NCI-H1417 treated with DMSO at 0.1 percent for 48 hours (cell line): ENCODE measurements at places on chromosomes 7 and 10.

GRCh38 chr7:55965100-55965470 lies 700 bp downstream of the NIPSNAP2 start:
- no peak for DNase-seq

DNA sequence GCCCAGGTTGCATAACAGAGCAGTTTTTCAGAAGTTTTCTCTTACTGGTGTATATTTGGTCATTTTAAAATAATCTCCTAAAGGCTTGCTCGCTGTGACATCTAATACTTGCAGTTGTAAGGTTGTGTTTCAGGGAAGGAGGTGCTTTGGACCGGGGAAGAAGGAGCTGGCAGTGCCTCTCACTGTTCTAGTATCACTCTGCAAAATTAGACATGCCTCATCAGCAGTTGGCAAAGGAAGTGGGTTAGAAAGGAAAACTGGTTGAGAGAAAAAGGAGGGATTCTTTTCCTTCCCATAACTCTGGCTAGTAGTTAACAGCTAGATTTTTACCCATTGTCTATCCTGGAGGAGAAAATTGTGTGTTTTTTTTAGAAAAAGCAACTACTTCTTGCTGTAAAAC lies 34.8 kb downstream of the CUL1 start:
- DNase-seq: no peak

DNA sequence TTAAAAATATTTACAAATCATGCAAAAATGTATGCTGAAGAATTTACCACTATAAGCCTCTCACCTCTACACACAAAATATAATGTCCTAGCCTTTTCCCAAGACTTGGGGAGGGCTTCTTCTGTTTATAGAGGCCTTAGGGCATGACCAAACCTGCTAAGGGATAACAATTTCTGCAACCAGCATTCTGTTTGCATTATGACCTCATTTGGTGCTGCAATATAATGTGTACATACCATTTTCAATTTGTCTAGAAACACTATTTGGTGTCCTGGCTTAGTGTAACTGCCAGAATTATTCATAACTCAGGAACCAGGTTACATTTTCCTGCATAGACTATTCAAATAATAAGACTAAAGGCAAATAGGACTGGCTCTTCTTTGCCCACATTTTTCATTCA lies 446.6 kb upstream of the SORCS1 start:
- DNase-seq: no peak

DNA sequence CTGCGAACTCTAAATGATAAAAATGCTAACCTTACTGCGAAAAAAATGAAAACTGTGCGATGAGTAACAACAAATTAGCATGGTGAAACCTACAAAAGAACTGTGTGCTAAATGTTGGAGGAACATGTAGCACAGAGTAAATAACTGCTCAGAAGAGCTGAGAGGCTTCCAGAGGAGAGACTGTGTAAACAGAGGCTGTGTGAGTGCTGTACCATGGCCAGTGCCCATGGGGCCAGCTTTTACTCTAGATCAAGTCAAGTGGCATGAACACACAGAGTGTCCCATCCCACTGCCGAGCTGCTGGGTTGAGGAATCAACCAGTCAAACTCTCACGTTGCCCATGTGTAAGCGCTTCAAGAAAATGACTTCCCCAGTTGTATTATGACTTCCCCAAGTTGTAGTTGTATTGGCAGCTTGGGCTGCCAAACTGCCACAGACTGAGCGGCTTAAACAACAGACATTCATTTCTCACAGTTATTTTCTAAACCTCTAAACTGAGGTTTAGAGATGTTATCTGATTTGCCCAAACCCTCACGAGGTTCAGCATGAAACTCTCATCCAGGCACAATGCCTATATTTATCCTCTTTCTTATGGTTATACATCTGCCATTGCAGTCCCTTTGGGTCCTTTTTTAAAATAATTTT lies 270.7 kb downstream of the ABCA13 start:
- no peak for DNase-seq

DNA sequence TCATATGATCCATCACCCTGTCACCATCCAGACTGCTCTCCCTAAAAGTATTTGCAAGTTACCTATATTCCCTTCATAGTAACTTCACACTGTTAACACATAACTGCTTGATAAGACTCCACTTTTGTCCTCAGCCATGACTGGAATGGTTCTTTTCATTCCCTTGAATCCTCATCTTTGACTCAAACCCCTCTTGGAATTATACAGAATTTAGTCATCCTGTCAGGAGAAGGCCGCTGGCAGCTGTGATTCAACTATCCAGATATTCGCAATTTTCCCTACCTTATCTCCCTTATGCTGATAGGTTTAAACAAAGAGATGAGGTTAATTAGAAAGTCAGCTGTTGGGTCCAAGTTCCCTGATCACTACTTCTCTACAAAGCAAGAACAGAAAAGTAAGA lies 143.0 kb upstream of the HPS1 start:
- no peak for DNase-seq

DNA sequence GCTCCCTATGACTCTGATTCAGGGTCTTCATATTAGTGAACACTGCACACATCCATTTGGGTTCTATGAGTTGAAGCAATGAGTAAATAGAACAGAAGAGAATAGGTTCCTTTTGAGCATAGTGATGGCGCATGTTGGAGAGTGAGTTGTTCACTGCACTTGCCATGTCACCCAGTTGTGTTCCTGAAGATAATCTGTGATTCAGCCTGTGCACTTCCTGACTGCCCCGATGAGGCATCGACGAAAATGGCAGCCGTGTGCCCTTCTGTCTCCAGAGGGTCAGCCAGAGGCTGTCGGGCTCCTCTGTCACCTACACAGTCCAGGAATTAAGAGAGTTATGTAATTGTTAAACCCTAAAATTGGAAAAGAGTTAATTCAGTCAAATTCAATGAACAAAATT lies 94.7 kb downstream of the GALNT11 start:
- DNase-seq: no peak

GRCh38 chr7:128389085-128389617 lies 20.6 kb downstream of the IMPDH1 start:
- DNase-seq: no peak

DNA sequence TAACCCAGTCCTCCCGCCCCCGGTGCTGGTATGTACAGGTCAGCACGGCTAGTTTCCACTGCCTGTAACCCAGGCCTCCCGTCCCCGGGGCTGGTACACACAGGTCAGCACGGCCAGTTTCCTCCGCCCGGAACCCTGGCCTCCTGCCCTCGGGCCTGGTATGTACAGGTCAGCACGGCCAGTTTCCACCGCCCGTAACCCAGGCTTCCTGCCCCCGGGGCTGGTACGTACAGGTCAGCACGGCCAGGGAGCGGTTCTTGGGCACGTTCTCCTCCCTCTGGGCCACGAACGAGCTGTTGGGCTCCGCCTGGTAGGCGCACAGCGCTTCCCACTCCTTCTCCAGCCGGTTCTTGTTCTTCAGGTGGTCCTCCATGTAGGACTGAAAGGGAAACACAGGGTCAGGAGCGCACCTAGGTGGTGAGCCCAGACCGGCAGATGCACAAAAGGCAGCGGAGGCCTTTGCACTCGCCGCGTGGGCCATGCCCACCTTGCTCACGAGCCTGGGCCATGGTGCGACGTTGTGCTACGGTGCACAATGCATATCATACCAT lies 284.4 kb downstream of the DNAJB6 start:
- DNase-seq: no peak

- no peak for DNase-seq
These were observed 13.1 kb downstream of the CASP2 start for GRCh38 chr7:143300959-143301935.

GRCh38 chr10:29227201-29227600 lies 61.7 kb upstream of the LYZL1 start:
- no peak for DNase-seq

- DNase-seq: no peak
These were observed 21.3 kb downstream of the SRPK2 start for GRCh38 chr7:105367458-105367857.

- no peak for DNase-seq
These were observed 220.3 kb downstream of the ARL4A start for GRCh38 chr7:12907774-12908173.

DNA sequence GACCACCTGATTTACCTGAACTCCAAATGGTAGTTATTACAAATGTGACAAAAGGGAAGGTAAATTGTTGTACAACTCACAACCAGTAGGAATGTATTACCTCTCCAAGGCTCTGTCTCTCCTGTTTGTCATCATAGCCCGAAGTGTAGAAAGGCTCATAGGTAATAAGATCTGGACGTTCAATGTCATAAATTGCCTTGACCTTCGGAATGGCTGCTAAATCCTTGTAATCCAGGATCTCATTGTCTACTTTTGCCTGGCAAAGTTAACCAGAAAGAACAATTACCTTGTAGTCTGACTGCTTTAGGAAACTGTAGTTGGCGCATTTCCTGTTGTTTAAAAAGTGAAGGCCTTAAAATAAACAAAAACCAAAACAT lies 68.6 kb upstream of the AFAP1L2 start:
- DNase-seq: no peak

DNA sequence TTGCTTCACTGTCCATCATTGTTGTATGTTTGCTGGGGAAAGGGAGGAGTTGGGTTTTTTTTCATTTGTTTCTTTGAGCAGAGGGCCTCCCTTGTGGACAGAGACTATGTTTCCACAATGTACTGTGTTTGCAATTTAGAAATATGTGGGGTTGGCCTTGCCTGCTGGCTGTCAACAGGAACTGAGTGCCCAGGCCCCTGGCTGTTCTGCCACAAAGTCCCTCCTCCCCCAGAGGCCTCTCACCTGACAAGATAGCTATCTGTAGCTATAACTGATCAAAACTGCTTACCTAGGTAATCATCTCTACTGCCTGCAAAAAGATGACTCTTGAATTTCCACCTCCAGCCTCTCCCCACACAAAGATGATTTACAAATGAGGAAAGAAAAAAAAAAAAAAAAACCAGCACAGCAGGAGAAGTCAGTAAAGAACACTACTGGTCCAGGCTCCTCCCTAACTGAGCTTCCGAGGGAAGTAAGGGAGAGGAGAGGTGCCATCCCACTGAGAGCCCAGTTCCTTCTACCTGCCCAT lies 121.8 kb downstream of the SGMS1 start:
- no peak for DNase-seq

GRCh38 chr10:75304741-75305390 lies 69.1 kb upstream of the COMTD1 start:
- DNase-seq: no peak
